ENCODE measurements at places on chromosomes 4 and X. TPM values are rescaled to one million over a fixed set of nuclear protein-coding genes. Genes with fewer than 3 reads are reported as not detected.

DNA sequence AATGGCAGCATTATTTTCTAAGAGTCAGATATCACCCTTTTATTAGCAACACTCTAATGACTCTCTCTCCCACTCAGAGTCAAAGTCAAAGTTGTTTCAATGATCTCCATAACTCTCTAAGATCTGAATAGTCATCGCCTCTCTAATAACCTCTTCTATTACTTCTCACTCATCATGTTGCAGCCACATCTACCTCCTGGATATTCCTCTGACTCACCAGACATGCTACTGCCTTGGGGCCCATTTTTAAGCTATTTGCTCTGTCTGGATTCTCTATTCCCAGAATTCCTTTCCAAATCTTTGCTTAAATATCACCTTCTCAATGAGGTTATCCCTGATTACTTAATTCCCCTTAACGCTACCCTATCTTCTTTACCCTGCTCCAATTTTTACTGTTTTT lies 391.8 kb upstream of the MAGEB16 start:
- H3K4me1 ChIP-seq = no peaks in the 10 kb centered on the region
- H3K27ac ChIP-seq = no peak overlapping the region
- H3K36me3 ChIP-seq = no peaks in the 10 kb centered on the region

GRCh38 chrX:131728295-131729145 lies 184.6 kb downstream of the OR13H1 start:
- no peaks in the 10 kb centered on the region for H3K36me3 ChIP-seq
- H3K4me1 ChIP-seq = no peaks in the 10 kb centered on the region
- no peak overlapping the region for H3K4me3 ChIP-seq
- DNase-seq = peak; percentile 78
- no peak overlapping the region for H3K27ac ChIP-seq

- no peak overlapping the region for H3K4me3 ChIP-seq
- H3K36me3 ChIP-seq = no peaks in the 10 kb centered on the region
- DNase-seq = no peak
- no peaks in the 10 kb centered on the region for H3K27me3 ChIP-seq
- no peaks in the 10 kb centered on the region for H3K4me1 ChIP-seq
These were observed 83.6 kb downstream of the TSPAN5 start for GRCh38 chr4:98574816-98575215.

Gene AVPR2
- not detected for total RNA-seq

Gene GPR119
- not detected for total RNA-seq

GRCh38 chrX:1528186-1528883 lies 8.7 kb downstream of the P2RY8 start:
- H3K27me3 ChIP-seq = no peaks in the 10 kb centered on the region
- no peak overlapping the region for H3K4me3 ChIP-seq
- H3K27ac ChIP-seq = peak overlapping the region; percentile 33
- no peak for DNase-seq
- H3K4me1 ChIP-seq = peaks cover 50% of the 10 kb centered on the region
- H3K36me3 ChIP-seq = peaks cover 46% of the 10 kb centered on the region

Gene NUDT10
- 0.15 TPM for total RNA-seq

All from T-cell (primary cell).